ENCODE measurements at places on chromosomes 1 and 21.
A peak's percentile ranks its signal among the peaks of the same experiment; 100 is the strongest.

DNA sequence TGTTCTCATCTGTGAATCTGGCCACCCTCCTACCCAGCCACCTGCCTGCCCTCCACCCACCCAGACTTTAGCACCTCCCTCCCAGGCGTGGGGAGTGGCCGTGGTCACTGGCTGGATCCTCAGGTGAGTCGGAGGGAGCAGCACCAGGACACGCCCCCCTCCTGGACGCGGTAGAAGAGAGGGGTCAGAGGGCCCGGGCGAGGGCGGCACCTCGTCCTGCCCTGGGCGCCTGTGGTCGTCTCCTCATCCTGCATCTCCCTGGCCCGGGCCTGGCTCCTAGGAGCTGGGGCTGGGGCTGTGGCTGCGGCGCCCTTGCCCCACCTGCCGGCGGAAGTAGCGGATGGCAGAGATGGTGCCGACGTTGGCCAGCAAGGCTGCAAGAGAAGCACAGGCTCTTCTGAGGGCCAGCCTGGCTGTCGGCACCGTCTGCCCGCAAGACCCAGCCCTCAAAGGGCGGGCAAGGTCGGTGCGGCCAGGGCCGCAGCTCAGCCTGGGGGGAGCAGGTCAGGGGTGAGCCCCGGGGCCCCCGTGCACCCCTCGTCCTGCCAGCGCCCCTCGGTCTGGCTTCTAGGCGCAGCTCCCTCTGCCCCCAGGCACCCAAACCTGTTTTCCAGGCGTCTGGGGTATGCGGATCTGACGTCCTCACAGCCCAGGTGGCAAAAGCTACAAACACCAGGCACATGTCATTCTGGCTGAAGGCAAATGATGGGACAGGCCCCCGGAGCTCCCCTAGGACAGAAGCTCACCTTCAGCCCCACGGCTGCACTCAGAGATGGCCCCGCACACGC, 5.8 kb downstream of the PERM1 start:
- DNase-seq = no peak

- DNase-seq = no peak
Observed at GRCh38 chr1:9248341-9249262, 14.0 kb downstream of the H6PD start.

DNA sequence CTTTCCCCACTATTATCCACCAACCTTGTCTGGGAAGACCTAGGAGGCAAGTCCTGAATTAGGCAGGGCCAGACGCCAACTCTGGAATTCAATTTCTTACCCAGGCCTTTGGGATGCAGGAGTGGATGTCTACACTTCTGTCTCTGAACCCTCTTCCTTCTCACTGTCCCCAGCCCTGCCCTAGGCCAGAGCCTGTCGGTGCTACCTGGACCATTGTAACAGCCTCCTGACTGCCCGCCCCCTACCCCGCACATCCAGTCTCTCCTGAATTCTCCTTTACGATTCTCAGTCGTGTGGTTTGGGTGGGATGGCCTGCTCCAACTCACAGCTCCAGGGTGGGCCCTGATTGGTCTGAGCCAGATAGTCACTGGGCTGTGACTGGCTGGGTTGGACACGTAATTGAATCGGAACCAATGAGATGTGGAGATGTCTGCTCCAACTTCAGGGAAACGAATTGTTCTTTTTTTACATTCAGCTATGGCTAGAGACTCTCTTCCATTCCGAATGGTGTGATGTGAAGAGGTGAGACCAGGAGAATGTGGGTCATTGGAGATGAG, 304.6 kb downstream of the PTPRU start:
- DNase-seq = no peak

- no peak for DNase-seq
Observed at GRCh38 chr1:44894591-44894990, 51.5 kb upstream of the PTCH2 start.

GRCh38 chr1:175530622-175531375, 212.6 kb downstream of the TNR start:
- no peak for DNase-seq

DNA sequence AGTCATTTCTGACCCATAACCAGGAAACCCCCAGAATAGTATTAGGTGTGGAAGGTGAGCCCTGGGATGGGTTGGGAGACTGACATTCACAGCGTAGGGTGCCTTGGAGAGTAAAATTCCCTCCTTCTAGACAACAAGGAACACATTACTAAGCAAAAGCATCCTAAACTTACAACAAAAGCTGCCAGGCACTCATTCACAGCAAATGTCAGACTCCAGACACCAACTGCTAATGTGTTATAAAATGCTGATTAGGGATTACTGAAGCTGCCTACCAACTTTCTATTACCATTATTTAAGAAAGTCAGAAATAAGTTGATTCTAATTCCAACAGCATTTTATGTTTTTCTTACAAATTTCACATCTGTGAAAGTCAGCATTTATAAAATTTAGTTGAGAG, 40.0 kb upstream of the C1orf87 start:
- no peak for DNase-seq

DNA sequence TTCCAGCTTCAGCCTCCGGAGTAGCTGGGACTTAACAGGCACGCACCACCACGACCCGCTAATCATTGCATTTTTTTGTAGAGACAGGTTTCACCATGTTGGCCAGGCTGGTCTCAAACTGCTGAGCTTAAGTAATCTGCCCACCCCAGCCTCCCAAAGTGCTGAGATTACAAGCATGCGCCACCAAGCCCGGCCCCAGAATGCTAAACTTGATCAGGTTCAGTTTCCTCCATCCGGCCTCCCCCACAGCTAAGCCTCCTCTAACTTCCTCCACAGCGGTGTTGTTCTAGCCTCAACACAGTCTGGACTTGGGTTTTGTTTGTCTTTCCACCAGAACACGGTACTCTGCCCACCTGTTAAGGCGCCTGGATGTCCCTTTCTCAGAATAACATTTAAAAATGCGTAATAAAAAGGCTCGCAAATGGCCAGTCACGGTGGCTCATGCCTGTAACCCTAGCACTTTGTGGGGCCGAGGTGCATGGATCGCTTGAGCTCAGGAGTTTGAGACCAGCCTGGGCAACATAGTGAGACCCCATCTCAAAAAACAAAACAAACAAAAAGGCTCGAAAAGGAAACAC, 2.4 kb downstream of the PARP1 start:
- DNase-seq = no peak

- no peak for DNase-seq
Observed at GRCh38 chr1:41810446-41810845, 108.3 kb downstream of the HIVEP3 start.

- no peak for DNase-seq
Observed at GRCh38 chr1:212432272-212432660, 454 bp upstream of the NENF start.

DNA sequence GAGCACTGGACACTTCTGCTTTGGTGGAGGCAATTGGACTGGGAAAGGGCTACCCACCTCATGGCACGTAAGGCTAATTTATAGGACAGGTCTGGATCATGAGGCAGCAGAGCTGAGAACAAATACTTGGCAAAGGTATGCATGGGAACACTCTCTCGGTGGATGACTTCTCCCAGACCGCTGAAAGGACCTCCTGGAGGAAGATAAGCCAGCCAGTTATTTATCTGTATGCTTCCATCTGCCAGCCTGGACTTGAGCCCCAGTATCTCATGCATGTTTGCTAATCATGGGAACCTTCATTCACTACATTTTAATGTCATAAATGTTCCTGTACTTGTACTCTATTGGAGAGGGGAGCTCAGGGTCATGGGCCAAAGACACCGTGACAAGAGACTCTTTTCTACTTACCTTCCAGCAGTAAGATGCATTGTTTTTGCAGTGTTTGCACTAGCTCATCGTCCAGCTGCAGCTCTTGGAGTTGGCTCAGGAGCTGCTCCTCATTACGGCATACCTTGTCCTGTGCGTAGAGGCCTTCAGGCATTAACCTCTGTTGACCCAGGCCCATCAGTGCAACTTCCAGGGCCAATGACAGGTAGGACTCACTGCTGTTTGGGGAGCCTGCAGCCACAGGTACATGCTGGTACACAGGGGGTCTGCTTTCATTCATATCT, 23.7 kb downstream of the UROD start:
- no peak for DNase-seq

DNA sequence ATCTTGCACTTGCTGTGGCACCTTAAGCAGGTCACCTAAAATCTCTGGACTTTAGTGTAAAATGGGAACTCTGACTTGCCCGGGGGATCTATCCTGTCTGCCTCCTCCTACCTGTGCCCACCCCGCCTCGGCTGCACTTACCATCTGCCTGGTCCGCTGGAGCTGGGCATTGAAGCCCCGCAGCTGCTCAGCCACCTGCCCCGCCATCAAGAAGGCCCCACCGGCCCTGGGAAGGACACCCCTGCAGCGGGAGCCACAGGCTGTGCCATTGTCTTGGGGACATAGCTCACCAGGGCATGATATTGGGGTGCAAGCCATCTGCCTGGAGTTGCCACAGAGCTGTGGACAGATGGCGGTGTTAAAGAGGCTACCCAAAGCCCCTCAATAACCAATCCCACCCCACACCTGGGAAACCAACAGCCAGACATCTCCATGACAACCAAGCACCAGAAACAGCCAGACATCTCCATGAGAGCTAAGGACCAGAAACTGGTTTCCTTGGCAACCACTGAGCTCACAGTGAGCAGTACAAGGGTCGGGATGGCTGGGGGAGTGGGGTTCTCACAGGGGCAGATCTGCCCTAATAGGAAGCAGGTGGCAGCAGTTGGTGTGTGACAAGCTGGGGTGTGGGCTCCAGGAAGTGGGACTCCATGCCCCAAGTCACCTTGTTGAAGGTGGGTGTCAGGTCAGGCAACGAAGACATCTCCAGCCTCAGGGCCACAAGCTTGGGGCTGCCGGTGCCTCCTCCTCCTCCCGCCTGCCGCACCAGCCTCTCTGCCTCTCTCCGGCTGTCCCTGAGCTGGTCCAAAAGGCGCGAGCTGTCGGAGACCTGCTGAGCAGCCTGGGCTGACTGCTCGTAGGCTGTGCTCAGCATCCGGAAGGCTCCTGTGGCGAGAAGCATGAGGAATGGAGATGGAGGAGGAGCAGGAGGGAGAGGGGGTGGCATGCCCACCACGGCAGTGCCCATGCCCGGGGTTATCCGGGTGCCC, 29.1 kb downstream of the LAMB3 start:
- no peak for DNase-seq

DNA sequence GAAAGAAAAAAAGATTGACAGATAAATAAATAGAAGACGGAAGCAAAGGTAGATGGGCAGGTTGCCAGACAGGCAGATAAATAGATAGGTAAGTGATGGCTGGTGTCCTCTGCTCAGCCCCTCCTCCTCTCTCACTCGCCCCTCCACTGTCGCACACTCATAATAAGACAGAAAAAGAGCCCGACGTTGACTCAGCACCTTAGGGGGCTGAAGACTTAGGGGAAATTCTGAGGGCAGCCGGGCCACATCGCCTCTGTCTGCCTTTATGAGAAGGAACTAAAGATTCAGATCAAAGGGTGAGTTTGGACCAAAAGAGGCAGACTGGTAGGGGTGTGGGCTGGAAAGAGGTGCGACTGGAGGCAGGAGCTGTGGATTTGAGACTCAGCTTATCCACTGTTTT, 158.1 kb upstream of the IGSF21 start:
- no peak for DNase-seq

GRCh38 chr1:20723537-20724363, 5.9 kb upstream of the KIF17 start:
- no peak for DNase-seq

- no peak for DNase-seq
Observed at GRCh38 chr1:80656641-80657040, 1144.1 kb upstream of the ADGRL2 start.

GRCh38 chr1:149848340-149849110, 50.8 kb upstream of the BOLA1 start:
- DNase-seq = no peak

- no peak for DNase-seq
Observed at GRCh38 chr21:32807717-32808380, 36.3 kb upstream of the PAXBP1 start.

DNA sequence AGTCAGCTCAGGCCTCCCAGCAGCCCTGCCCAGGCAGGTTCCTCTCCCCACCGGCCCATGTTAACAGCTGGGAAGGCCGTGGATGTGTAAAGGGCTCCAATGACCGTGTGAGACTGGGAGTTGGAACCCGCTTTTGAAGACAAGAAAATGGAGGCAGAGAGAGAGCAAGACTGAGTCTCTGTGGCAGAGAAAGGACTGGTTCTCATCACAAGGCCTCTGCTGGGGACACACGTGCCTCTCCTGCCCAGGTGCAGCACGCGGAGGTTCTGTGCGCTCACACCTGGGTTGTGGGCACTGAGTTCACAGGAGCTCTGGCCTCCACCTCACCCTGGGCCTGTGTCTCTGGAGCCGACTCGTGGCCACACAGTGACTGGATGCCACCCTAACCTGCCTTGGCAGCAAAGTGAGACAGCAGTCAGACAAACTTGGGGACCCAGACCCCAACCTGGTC, 27.0 kb downstream of the RUNX3 start:
- DNase-seq = no peak

GRCh38 chr1:212437179-212437798, 4.6 kb downstream of the NENF start:
- DNase-seq = no peak

GRCh38 chr1:229070168-229070567, 200.7 kb upstream of the RAB4A start:
- peak; percentile 71 for DNase-seq

- DNase-seq = no peak
Observed at GRCh38 chr1:212643877-212644276, 35.3 kb downstream of the ATF3 start.

DNA sequence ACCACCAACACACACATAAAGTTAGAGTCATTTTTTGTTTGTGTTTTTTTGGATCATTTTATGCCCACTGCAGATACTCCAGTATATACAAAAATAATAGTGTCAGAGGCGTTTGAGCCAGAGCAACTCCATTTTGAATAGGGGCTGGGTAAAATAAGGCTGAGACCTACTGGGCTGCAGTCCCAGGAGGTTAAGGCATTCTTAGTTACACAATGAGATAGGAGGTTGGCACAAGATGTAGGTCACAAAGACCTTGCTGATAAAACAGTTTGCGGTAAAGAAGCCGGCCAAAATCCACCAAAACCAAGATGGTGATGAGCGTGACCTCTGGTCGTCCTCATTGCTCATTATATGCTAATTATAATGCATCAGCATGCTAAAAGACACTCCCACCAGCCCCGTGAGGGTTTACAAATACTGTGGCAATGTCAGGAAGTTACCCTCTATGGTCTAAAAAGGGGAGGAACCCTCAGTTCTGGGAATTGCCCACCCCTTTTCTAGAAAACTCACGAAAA, 40.6 kb downstream of the GJA5 start:
- no peak for DNase-seq

DNA sequence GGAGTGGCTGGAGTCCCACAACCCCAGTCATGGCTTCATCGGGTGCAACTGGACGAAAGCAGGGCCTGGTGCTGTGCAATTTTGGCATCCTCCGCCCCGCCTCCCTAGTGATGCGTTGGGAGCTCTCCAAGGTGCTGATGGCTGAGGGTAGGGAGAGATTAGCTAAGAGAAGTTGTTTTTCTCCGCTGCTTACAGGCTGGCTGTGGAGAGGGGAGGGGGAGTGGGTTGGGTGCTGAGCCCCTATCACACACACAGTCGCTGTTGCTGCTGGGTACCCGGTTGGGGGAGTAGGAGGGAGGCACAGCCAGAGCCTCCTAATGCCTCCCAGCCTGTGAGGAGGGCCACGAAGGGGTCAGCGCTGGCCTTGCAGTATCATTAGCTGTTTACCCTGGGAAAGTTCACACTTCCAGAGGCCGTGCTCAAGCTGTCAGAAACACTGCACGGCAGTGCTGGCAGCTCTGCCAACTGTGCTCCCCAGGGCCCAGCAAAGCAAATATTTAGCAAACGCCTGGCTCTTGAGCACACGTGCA, 110.0 kb downstream of the GRIK3 start:
- DNase-seq = peak; percentile 70
